T47D (cell line): ENCODE measurements at places on chromosomes 3 and 15.

DNA sequence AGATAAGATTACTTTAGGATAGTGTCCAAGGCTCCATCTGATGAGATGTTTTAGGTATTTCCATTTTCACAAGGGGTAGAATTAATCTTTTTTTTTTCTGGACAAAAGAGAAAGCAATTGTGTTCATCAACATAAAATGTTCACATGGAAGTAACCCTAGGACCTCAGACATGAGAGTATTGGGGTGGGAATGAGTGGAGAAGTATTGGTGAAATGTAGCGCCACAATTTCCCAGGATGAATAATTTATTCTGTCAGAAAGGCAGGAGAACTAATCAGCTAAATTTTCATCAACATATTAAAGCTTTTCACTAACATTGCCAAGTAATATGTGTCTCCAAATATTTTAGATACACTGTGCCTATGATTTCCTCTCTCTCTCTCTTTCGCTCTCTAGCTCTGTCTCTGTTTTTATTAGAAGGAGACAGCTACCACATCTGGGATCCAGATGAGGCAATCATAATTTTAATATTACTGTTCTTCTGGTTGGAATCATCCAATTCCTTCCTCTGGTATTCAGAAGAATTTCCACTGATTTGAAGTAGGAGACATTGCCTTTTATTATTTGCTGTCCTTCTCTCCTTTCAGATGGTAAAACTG lies 21.6 kb upstream of the ZNF280D start:
- DNase-seq: no peak

GRCh38 chr3:108664266-108664665 lies 74.7 kb downstream of the DZIP3 start:
- no peak for DNase-seq

DNA sequence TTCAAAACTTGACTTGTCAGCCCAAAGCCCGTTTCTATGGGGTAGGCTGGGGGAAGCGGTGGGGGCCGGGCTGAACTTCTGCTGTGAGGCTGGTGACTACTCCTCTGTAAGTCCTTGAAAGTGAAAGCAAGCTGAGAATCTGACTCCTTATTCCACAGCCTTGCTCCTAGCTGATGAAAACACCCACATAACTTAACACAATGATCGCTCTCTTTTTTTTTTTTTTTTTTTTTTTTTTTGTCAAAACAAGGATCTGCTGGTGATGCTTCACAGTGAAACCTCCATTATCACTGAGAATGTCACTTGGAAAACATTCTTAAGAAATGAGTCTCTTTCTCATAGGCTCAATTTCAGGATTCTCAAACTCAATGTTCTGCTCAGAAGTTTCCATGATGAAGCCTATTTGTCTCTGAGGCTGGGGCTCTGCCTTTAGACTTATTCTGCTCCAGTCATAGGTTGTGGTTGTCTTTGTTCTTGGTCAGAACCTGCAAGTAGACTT lies 31.4 kb upstream of the TKT start:
- DNase-seq: no peak

- DNase-seq: no peak
Measured at GRCh38 chr15:48603922-48604321, 41.6 kb downstream of the FBN1 start.

DNA sequence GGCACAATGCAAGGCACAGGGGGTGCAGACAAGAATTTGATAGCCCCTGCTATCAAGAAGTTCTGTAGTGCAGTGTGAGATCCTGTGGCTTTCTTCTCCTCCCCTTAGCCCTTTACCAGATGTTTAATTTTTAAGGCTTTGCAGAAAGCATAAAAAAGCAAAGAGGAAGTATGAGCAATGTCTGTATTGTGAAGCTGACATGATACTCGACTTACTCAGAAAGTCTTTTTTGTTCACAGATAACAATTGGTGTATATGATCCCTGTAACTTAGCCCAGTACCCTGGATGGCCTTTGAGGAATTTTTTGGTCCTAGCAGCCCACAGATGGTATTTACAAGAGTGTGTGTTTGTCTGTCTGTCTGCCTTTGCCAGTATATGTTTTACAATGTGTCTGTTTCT lies 58.9 kb downstream of the ATG7 start:
- no peak for DNase-seq

GRCh38 chr3:38726751-38727150 lies 77.3 kb upstream of the SCN5A start:
- no peak for DNase-seq

DNA sequence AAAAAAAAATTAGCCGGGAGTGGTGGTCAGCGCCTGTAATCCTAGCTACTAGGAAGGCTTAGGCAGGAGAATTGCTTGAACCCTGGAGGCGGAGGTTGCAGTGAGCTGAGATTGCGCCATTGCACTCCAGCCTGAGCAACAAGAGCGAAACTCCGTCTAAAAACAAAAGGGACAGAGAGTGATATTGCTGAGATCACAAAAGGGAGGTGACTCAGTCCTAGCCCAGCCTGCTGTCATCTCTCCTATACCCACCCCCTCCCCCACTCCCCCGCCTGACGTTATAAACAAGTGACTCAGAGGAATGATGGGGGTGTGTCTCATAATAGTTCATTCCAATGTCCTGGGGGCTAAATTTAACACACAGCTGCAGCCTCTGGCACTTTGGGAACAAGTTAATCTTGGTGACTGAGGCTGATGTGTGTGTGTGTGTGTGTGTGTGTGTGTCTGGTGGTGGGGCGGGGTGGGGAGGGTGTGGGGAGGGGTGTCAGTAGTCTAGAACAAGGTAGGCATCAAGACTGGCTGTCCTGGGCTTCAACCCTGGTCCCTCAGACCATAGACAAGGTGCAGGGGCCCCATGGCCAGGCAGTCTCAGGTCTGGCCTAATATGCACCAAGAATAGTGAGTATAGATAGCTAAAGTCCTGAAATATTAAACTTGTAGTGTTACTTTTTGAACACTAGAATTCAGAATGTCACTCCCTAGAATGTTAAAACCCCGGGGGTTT lies 1.3 kb upstream of the KLHL40 start:
- DNase-seq: peak; percentile 47

DNA sequence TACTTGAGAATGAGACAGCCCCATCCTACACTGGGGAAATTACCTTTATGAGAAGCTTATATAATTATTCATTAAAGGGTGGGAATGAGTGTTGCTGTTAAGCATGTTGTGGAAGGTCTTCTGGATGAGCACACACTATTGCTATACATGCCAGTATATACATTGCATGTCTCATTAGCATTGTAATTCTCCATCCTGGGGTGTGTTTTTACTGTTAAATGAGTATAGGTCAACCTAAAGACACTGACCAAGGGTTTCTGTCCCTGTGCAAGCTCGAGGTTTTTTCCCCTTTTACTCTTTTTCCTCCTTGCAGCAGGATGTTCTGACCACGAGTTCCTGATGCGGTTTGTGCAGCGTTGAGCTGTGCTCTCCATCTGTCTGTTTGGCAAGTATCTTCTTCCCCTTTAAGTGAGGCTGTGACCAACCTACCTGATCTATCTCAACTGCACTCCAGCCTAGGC lies 7.2 kb upstream of the IVD start:
- DNase-seq: no peak

DNA sequence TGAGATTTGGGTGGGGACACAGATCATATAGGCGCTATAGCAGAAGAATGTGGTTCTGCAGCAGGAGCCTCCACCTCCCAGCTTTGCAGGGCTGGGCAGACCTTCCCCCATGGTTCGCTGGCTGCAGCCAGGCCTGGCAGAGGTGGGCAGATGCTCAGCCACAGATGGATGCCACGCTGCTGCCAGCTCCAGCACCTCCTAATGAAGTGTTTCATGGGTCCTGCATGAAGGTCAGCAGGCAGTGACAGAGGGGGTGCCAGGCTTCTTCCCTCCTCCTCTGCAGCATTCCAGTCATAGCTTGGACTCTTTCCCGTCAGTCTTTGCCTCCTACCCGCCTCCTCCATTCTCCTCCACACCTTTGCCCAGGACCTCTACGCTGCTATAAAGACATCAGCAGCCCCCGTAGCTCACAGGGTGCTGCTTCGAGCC lies 85.9 kb downstream of the SLCO3A1 start:
- no peak for DNase-seq

GRCh38 chr3:87771337-87772192 lies 287.2 kb downstream of the CGGBP1 start:
- peak; percentile 40 for DNase-seq

DNA sequence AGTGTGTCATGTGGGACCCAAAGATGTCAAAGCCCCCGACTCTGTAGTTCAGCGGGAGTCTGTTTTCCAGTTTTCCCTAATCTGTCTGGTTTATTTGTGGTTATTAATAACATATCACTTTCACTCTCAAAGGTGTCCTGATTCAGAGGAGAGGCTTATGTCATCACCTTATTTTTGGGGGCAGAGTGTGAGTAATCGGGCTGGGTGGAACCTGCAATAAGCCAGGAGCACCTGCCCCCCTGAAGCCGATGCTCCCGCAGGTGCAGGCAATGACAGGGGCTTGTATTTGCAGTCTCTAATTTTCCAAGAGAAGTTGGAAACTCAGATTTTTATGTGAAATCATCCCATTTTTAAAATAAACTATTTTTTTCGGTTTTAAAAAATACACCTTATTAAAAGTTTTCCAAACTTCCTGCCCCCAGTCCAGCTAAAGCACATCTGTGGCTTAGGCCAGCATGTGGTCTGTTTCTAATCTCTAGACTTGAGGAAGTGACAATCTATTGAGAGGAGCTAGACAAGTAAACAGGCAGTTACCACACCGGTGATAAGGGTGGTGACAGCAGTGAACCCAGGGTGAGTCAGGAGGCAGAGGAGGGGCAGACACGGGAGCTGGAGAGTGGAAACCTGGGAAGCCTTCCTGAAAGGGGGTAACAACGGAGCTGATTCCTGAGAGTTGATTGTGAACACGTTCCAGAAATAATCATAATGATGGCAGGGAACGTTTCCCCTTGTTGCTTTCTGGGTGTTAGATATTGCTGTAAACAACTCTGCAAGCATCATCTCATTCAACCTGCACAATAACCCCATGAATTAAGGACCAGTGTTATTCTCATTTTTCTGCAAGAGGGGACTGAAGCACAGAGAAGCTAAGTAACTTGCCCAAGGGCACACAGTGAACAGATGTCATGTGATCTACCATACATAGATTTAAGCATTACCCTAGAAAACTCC lies 37.2 kb downstream of the BHLHE40 start:
- DNase-seq: no peak

GRCh38 chr3:195421400-195421799 lies 21.4 kb downstream of the ACAP2 start:
- no peak for DNase-seq

- DNase-seq: peak; percentile 25
Measured at GRCh38 chr3:8970971-8971589, 7.8 kb upstream of the RAD18 start.

GRCh38 chr3:120244834-120245225 lies 40.2 kb downstream of the GPR156 start:
- DNase-seq: no peak

- DNase-seq: peak; percentile 23
Measured at GRCh38 chr3:163957072-163957471, 1121.2 kb downstream of the SI start.

DNA sequence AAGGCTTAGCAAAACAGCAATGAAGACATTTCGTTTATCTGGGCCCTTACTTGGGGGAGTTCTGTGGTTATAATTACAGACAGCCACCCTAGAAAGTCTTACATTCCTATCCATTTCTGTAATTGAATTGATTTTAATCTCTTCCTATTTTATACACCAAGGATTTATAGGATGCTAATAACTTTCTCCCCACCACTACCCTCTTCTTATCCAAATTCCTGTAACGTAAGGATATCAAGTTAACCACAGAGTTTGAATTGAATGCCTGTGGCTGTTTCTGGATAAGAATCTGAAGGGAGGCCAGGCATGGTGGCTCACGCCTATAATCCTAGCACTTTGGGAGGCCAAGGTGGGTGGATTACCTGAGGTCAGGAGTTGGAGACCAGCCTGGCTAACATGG lies 78.6 kb downstream of the MLH1 start:
- DNase-seq: no peak

DNA sequence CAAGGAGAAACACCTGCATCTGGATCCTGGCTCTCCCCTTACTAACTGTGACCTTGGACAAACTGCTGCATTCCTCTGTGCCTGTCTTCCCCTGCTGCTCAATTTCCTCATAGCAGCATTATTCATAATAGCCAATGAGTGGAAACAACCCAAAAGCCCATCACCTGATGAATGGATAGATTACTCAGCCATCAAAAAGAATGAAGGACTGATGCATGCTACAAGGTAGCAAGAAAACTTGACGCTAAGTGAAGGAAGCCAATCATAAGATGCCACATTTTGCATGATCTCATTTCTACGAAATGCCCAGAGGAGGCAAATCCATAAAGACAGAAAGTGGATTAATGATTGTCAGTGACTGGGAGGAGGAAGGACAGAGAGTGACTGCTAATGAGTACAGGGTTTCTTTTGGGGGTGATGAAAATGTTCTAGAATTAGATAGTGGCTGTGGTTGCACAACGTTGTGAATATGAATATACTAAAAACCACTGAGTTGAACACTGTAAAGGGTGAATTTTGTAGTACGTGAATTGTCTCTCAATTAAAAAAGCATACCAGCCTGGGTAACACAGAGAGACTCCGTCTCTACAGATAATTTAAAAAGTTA lies 11.2 kb downstream of the IGDCC4 start:
- no peak for DNase-seq

DNA sequence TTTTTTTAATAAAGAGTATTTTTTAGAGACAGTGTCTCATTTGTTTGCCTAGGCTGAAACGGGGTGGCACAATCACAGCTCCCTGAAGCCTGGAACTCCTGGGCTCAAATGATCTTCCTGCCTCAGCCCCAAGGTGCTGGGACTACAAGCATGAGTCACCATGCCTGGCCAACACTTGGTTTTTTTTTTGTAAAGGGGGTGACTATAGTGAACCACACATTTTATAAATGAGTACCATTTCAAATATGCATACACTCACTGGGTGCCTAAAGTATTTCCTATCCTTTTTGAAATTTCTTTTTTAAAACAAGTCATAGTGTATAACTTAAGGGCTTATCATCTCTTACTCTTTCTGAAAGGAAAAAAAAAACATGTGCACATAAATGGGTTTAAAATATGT lies 325.2 kb upstream of the MEIS2 start:
- DNase-seq: no peak

- DNase-seq: no peak
Measured at GRCh38 chr15:42080919-42081830, 13.2 kb downstream of the PLA2G4D start.

DNA sequence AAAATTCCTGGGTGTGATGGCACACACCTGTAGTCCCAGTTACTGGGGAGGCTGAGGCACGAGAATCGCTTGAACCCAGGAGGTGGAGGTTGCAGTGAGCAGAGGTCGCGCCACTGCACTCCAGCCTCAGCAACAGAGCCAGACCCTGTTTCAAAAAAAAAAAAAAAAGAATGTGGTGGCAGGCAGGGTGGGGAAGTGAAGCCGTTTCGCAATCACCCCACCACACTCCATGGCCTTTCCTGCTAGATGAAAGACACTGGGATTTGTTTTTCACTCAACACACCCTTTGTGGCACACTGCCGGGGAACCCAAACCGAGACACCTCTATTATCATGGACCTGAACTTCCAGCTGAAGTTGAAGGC lies 172.4 kb upstream of the IQSEC1 start:
- DNase-seq: no peak

DNA sequence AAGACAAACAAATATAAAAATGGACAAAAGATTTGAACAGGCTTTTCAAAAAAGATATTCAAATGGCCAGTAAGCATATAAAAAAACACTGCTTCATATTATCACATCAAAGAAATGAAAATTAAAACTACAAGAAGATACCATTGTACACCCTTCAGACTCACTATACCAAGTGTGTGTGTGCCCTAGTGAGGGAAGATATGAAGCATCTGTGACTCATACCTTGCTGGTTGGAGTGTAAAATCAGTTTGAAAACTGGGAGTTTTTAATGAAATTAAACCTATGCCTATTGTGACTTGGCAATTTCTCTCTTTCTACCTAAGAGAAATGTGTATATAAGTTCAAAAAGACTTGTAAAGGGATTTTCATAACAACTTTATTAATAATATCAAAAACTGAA lies 23.5 kb upstream of the SLC15A2 start:
- no peak for DNase-seq
